Glomerular endothelial cell (primary cell): ENCODE measurements at places on chromosomes 3 and 15. TPM values are rescaled to one million over a fixed set of nuclear protein-coding genes. Genes with fewer than 3 reads are reported as not detected.

- no peak for DNase-seq
These were observed 40.8 kb downstream of the TM4SF4 start for GRCh38 chr3:149515249-149515648.

DNA sequence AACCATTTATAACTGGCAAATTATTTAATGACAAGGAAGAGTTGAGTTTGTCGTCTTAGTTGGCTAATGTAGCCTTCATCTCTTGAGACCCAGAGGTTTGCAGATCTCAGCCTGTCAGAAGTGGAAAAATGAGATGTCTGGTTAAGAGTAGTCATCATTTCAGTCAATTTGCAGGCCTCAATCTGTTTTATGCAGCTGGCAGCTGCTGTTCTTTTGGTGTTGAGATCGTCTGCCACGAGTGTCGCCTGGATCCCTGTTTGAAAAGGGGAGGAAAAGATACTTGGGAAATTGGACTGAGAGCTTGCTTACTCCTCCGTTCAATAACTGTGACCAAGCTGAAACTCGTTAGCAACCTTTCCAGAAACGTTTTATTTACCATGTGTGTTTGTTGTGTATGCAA lies 2.3 kb downstream of the PHLDB2 start:
- no peak for DNase-seq

GRCh38 chr3:97896129-97896528 lies 74.3 kb downstream of the CRYBG3 start:
- DNase-seq: no peak

GRCh38 chr3:159914426-159914825 lies 74.2 kb upstream of the IL12A start:
- no peak for DNase-seq

DNA sequence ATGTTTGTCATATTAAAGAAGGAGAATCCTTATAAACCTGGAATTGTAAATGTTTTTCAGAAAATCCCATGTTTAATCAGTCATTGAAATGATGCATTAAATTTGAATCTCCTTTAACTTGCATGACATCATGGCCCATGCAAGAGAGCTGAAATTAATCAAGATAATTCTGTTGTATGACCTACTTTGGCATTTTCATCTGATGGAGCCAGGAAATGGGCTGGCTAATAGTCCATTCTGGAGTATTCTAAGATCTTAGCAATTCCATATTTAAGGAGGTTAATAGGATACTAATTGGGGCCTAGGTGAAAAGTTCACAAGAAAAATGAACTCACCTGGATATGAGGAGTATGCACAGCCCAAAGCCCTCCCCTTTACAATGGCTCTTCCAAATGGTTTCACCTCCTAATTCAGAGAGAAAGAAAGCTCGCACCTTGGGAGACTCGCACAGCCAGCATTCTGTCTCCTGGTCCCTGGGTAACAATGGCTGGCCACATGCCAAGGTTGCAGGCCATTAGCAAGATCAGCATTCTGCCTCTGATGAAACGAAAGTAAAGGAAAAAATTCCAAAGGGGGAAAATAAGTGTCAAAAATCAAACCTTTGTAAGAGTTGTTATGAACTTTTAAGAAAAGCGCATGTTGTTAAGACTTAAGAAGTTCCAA lies 786.4 kb downstream of the MCTP2 start:
- DNase-seq: peak; percentile 67

- no peak for DNase-seq
These were observed 289.7 kb upstream of the ADAMTS9 start for GRCh38 chr3:64977308-64978100.

GRCh38 chr15:64502551-64502950 lies 42.2 kb downstream of the ZNF609 start:
- no peak for DNase-seq

GRCh38 chr3:5011555-5012256 lies 32.5 kb downstream of the BHLHE40 start:
- no peak for DNase-seq

DNA sequence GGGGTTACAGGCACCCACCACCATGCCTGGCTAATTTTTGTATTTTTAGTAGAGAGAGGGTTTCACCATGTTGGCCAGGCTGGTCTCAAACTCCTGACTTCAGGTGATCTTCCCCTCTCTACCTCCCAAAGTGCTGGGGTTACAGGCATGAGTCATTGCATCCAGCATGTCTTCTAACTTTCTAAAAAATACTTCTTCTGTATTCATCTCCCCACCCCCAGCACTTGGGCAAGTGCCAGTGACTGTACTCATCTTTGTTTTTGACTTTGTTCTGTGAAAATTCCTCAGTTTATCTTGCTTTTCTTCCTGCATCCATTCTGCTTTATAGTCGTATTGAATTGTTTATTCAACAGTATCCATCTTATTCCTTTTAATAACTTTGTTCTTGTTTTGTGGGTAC lies 47.6 kb downstream of the ARIH1 start:
- no peak for DNase-seq

Gene WDR93
- total RNA-seq: not detected in 2 replicates

DNA sequence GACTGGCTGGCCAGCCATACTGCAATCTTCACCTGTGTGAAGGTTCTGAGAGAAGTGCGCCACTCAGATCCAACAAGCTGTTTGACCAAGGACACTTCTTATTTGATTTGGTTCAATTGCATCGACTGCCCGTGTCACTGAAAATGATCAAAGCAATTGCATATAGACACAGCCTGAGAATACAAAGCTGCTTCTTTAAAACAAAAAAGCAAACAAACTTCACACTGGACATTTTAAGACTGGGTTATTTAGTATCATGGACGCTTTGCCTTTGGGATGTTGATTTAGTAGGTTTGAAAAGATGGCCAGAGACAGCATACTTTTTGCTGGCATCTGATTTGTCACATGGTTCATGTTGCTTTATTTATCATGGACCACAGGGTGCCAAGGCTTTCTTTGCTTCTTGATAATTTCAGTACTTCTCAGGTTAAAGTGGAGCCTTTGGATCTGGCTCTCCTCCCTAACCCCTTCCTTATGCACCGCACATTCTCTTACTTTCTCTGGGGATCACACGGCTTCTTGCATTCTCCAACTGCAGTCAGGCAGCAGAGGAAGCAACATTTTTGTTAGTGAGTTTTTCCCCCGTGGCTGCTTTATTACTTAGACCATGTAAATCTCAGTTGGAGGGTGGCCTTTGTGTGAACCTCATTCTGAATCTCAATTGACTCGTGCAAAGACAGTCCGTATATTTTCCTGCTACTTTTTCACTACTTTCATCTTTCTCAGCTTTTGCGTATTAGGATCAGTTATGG lies 151.0 kb downstream of the CD47 start:
- no peak for DNase-seq
